Large intestine (tissue), 12 donors: ENCODE measurements at places on chromosomes 7 and 10. TPM values are rescaled to one million over a fixed set of nuclear protein-coding genes. Genes with fewer than 3 reads are reported as not detected.

MCM10 gene
- polyA plus RNA-seq, result 4.7 TPM

DNA sequence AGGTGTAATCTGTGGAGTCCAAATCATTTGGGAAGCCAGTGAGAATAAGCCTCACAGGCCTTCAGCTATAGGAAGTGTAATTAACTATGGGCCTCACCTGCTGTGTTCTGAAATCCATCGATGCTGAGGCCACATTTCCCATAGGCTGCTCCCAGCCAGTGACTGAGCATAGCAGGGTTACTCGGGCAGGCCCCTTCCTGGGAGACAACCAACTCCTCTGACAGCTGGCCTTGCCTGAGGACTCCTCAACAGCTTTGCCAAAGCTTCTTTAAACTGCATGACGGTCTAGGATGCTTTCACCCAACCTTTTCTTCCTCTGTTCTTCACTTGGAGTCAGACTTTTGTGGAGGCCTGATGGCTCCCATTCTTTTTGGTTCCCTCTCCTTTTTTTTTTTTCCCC is 63.8 kb upstream of the SMNDC1 start:
- DNase-seq, result no peak

GRCh38 chr10:73965890-73966768 is 31.8 kb upstream of the VCL start:
- DNase-seq, result peak; percentile 94

DNA sequence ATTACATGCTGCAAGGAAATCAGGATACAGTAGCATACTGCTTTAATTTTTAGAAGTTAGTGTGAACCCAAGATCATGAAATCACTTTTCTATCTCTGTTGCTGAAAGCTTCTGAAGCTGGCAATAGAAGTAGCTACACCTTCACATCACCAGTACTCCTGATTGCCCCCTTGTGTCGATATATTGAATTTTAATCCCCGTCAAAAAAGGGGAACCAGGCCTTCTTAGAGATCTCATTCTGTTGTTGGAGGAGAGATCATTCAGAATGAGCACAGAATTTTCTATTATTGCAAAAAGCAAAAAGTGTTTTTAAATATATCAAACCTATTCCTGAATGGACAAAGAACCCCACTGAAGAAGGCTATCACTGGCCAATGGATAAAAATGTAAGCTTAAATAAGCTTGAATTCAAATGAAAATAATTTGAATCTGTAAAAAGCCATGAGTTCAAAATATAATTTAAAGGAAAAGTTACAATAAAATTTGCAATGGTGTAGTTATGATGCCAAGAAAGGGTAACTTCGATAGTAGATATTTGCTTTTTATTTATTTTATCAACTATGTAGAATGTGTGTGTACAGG is 39.7 kb upstream of the TEX47 start:
- DNase-seq, result peak; percentile 16

DNA sequence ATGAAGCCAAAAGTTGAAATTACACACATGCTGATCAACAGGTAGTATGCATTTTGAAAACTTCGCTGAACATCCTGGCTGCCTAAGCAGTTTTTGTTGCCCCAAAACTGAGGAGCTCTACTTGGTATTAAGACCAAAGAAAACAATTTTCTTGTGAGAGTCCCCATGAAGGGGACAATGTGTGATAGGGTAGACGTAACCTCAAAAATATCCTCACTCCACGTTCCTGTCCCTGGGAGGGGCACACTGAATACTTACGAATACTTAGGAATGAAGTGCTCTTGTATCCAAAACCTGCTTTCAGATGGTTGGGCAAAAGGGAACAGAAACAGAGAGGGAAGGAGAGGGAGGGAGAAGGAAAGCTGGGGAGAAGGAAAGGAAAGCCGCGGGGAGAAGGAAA is 24.7 kb downstream of the CCDC6 start:
- DNase-seq, result no peak

HMX2 gene
- polyA plus RNA-seq, result 1.1 TPM

DNA sequence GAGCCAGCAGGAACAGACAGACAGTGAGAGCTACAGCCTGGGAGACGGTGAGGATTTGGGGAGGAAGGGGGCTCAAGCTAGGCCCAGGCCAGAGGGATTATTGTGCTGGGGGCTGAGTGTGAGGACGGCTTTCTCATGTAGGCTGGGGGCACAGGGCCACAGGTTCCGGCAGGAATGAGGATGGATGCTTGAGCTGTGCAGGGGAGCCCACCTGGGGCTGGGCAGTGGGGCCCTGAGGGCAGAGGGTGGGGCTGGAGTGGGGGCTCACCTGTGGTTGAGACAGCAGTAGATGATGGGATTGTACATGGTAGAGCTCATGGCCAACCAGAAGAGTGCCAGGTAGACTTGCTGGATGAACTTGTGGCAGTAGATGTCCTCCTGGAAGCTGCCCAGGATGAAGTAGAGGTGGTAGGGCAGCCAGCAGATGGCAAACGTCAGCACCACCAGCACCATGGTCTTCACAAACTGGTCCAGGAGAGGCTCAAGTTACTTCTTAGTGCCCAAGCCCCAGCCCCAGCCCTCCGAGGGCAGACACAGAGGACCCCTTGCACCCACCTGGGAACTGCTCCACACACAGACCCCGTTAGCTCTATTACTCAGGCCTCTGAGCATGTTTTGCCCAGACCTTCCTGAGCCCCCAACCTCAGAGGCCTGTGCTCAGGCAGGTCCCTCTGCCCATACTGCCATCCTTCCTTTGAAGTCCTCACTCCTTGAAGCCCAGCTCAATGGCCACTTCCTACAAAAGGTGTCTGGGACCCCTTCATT is 9.7 kb downstream of the TACR2 start:
- no peak for DNase-seq

GRCh38 chr7:53504914-53505313 is 469.5 kb downstream of the POM121L12 start:
- DNase-seq, result no peak

DNA sequence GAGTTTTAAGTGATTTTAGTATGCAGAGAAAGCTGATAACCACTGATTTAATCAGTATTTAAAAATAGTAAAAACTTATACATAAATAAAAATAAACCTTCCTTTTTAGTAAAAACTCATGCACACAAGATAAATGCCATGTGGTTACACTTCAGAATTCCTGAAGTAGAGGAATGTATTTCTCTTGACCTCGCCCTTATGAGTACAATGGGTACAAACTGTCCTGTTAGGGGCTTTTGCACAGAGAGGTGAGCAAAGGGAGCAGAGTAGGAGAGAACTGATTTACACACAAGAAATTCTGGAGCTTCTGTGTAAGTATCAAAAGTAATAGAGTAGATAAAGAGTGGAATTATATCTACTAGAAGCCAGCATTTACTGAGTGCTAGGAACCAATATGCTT is 279.6 kb downstream of the PPP1R3A start:
- no peak for DNase-seq

GRCh38 chr10:89301721-89302445 is at the start of gene IFIT2:
IFIT2 (plus strand) TSS chr10:89302046; CDS start chr10:89302124, 78 bp downstream.
- peak; percentile 64 for DNase-seq

GRCh38 chr10:23694446-23694920 is 255.6 kb downstream of the OTUD1 start:
- DNase-seq, result no peak

GRCh38 chr10:35588836-35589235 is 16.3 kb upstream of the GJD4 start:
- no peak for DNase-seq

DNA sequence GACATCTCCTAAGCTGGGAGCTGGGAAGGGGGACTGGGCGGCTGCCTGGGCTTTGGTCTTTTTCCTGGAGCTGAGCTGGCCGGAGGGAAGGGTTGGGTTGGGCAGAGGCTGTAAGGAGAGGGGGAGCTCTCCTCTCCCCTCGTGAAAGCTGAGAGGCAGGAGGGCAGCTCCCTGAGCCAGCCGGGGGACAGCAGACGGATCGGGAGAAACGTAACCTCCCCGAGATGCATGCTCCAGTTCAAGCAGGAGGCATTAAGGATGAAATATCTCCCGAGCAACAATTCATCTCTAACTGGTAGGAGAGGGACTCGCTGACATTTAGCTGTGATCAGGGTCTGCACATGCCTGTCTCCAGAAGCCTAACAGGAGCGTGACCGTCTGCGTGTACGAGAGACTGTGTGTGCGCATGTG is 19.9 kb upstream of the LBX1 start:
- no peak for DNase-seq

- no peak for DNase-seq
Measured at GRCh38 chr10:22478555-22479334, 133.4 kb downstream of the SPAG6 start.

- DNase-seq, result no peak
Measured at GRCh38 chr7:81770728-81771223, 929 bp upstream of the HGF start.

GRCh38 chr7:94393246-94394108 is 1.2 kb upstream of the COL1A2 start:
- DNase-seq, result peak; percentile 44

DNA sequence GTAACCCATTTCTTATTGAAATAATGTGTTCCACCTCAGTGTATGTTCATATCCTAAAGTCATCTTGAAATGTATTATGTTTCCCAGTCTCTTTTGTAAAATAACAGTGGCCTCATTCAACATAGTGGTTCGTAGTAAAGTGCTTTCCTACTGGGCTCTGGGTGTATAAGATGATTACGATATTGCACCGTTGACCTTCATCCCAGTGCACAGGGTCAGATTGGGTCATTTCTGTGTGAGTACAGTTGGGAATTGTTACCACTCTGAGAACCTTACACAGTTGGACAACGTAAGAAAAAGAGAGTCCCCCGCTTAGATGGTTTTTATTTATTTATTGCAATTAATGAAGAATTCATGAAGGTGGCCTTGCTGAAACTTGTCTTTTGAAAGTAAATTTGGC is 135.6 kb downstream of the CHN2 start:
- DNase-seq, result no peak

GRCh38 chr7:151821806-151822540 is 54.9 kb downstream of the PRKAG2 start:
- DNase-seq, result no peak

DNA sequence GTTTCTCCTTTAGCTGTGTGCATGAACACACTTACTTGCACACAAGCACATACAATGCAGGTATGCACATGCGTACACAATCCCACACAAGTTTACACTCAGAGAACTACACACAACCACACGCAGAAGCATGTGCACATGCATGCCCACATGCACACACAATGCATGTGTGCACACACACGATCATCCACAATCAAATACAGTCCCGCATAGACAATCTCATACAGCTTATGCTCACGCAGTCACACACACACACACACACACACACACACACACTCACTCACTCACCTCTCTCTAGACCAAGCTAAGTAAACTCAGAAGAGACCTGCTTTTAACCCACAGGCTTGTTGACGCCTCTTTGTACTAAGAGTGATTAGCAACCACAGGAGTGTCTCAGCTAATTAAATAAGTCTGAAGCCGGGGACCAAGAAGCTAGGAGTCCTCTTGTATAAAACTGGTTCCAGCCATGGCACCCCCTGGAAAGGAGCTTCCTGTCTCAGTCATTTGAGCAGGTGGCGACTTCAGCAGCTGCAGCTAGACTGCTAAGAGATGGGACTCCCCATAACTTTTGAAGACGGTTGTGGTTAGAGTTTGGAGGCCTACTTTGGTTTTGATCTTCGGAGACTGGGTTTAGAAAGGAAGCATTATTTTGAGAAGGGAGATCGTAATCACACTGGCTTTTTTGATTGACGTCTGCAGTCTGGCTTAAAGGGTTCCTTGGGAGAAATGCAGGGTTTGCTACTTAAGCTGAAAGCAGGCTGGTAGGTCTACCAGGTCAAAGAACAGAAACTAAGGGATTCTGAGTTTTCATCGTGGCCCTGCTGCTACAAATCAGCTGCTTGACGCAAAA is 82.3 kb upstream of the ADRB1 start:
- peak; percentile 29 for DNase-seq

ERVW-1 gene
- 0.76 TPM for polyA plus RNA-seq

- no peak for DNase-seq
Measured at GRCh38 chr7:37283716-37284115, 164.9 kb downstream of the ELMO1 start.

- no peak for DNase-seq
Measured at GRCh38 chr7:28643188-28643569, 230.9 kb downstream of the CREB5 start.

GRCh38 chr7:51069411-51070083 is 247.1 kb downstream of the COBL start:
- DNase-seq, result no peak

RAMP3 gene
- polyA plus RNA-seq, result 5.1 TPM

DNA sequence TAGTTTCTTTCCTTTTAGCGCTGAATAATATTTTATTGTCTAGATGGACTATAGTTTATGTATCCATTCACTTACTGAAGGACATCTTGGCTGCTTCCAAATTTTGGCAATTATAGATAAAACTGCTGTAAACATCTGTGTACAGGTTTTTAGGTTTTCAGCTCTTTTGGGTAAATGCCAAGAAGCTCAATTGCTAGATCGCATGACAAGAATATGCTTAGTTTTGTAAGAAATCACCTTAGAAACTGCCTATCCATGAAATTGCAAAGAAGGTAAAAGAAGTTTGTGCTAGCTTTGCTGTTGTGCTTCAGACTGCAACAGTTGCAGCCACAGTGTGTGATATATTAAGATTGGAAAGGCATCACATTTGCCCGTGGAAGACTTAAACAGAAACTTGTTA is 103.2 kb upstream of the TNS3 start:
- no peak for DNase-seq

- DNase-seq, result peak; percentile 76
Measured at GRCh38 chr10:11823122-11823988, at the start of gene PROSER2. PROSER2 (plus strand) TSS chr10:11823356; CDS start chr10:11852078, 28,722 bp downstream.

- no peak for DNase-seq
Measured at GRCh38 chr10:36491926-36492325, 633.5 kb upstream of the ANKRD30A start.

VPS37D gene
- 4.5 TPM for polyA plus RNA-seq

GRCh38 chr10:111076682-111077478 is at the start of gene ADRA2A:
ADRA2A (plus strand) TSS chr10:111077029; CDS start chr10:111077997, 968 bp downstream.
- peak; percentile 30 for DNase-seq

GRCh38 chr7:135558881-135559280 is 1.2 kb downstream of the NUP205 start:
- no peak for DNase-seq

NUTM2D gene
- 3.8 TPM for polyA plus RNA-seq

IGFBP3 gene
- polyA plus RNA-seq, result 115 TPM

THSD7A gene
- polyA plus RNA-seq, result 3.7 TPM

GRCh38 chr7:21972397-21972784 is 26.7 kb upstream of the CDCA7L start:
- no peak for DNase-seq

DNA sequence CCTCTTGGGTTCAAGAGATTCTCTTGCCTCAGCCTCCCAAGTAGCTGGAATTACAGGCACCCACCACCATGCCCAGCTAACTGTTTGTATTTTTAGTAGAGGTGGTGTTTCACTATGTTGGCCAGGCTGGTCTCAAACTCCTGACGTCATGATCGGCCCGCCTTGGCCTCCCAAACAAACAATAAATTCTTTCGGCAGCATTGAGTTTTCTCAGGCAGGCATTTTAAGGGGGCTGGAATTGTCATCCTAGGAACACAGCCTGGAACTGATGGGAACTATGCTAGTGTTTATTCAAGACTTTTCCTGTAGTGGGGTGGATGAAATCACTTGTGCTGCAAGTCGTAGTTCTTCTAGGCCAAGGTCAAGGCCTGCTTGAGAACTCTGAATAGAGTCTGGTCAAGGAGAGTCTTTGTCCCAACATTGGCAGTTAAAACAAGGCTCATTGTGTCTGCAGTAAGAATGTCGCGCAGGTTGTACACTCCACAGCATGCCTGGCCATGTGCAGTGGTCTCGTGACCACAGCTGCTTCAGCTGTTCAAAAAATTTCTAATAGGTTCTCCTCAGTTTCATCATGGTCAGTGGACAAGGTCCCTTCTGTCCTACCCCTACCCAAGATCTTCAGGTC is 92.8 kb downstream of the HECW1 start:
- DNase-seq, result no peak
